Stimulated activated naive CD4-positive, alpha-beta T cell treated with Interleukin-2 at 50 U/mL for 16 hours (primary cell): ENCODE measurements at places on chromosomes 16 and 17.

DNA sequence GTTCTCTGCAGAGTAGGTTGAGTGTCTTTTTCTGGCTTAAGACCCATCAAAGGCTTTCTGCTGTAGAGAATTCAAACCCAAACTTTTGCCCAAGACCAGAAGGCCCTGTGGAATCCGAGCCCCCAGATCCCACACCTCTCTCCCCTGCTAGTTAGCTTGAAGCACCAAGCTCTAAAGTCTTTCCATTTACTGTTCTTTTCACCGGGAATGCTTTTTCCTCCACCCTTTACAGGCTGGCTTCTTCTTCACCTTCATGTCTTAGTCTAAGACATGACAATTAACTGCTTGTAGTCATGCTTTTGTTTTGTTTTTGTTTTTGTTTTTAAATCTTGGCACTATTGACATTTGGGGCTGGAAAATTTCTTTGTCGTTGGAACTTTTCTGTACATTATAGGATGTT is 15.5 kb downstream of the HSD17B2 start:
- DNase-seq = no peak

- no peak for DNase-seq
Observed at GRCh38 chr16:57613514-57613913, 14.9 kb upstream of the ADGRG1 start.

- DNase-seq = no peak
Observed at GRCh38 chr17:19752216-19753050, 4.3 kb upstream of the ALDH3A1 start.

DNA sequence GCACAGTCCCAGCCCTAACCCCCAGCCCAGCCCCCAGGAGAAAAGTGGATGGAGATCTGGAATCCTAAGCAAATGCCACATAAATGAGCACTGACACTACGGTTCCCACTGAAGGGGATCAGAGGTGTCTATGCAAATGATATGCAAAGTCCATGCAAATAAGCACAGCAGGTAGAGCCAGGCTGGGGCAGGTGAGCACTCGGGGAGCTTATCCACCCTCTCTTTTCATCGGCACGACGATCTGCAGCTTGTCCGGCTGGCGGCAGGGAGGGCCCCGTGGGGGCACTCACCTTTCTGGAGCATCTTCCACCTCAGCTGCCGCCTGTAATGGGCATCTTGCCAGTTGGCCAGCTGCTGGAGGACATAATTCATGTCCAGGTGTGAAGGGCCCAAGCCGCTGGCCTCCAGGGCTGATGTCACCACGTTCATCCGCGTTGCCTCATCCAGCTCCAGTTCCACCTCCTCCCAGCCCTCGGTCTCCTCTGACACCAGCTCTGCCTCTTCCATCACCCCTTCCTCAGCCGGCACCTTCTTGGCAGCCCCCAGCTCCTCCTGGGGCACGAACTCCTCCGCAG is 9.9 kb downstream of the HAP1 start:
- no peak for DNase-seq

GRCh38 chr16:4314532-4315185 is 1.2 kb upstream of the GLIS2 start:
- peak; percentile 16 for DNase-seq

DNA sequence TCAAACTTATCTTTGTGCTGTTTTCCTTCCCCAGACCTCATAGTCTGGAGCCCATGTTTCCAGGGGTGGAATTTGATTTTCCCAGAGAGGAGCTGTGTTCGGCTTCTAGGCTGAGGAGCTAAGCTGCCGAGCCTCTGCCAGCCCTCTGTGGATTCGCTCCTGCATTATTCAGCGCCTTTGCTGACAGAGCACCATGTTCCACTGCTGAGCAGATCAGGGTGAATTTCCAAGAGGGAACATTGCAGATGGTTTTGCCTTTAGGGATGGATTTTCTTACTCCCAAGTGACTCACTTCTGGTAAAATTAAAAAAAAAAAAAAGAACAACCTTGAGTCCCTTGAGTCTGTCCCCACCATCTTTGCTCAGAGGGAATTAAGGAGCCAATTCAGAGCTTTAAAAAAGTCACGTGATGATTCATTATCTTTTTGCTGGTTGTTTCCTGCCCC is 229.5 kb downstream of the PRKCA start:
- no peak for DNase-seq

- no peak for DNase-seq
Observed at GRCh38 chr16:12315330-12316136, 339.0 kb downstream of the SNX29 start.

DNA sequence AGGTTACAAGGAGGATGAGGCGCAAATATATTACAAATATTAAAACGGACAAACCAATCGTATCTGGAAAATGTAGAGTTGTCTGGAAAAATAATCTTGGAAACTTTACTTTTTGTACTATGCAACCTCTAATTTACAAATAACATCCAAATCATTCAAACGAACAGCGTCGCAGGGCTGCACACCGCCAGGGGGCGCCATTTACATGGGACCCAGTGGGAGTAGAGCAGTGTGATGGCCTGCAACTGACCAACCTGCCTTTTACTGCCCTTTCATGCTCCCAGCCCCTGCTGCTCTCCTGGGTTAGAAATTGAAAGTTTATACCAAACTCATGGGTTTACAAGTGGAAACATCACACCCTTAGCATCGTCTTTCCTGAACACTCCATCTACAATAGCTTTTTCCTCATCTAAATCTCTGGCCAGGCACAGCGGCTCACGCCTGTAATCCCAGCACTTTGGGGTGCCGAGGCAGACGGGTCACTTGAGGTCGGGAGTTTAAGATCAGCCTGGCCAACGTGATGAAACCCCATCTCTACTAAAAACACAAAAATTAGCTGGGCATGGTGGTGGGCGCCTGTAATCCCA is 10.0 kb downstream of the PITPNC1 start:
- peak; percentile 51 for DNase-seq

- DNase-seq = no peak
Observed at GRCh38 chr17:63109661-63110060, 143.6 kb downstream of the TANC2 start.

DNA sequence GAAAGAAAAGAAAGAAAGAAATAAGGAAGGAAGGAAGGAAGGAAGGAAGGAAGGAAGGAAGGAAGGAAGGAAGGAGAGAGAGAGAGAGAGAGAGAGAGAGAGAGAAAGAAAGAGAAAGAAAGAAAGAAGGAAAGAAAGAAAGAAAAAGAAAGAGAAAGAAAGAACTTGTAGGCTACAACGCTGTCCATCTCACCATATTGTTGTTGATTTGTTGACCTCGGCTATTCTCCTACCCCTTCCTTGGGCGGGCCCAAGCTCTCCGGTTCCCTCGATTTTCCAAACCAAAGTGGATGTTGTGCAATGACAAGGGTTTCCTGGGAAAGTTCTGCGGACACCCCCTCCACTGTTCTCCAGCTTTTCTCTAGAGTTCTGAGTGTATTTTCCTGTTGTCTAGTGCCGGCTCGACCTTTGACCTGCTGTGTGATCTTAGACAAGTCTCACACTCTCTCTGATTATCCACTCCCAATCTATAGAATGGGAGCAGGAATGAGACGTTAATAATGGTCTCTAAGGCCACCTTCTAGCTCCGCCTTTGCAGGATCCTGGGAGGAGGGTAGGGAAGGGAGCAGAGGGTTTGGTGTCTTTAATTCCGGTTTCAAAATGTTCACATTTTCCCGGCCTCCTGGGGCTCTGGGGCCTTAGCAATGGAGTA is 1.6 kb downstream of the IRX6 start:
- DNase-seq = no peak

GRCh38 chr17:58421711-58422110 is 4.4 kb upstream of the RNF43 start:
- DNase-seq = no peak

GRCh38 chr16:88208112-88208511 is 174.6 kb upstream of the ZNF469 start:
- no peak for DNase-seq

DNA sequence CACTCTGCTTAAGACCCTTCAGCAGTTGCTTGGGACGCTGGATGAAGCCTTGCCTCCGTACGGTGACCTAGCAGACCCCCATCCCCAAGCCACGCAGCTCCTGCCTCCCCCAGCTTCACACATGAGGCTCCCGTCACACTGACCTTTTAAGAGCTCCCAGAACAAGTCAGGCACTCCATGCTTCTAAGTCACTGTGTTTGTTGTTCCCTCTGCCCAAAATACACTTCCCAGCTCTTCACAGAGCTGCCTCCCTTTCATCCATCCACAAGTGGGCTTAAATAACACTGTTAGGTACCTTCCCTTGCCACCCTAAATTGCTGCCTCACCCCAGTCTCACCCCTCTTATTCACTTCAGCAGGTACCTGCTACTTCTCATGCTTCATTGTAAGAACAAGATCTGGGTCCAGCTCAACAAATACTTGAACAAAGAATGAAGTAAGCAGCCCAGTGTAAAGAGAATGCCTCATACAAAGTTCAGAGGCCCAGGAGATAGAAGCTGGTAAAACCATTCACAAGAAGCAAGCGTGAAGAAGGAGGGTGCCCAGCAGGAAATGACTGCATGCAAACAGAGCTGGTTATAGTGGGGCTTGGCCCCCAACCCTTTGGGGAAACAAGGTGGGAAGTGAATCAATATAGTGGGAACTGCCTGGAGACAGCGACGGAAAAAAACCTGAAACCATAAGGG is 5.8 kb downstream of the ZC3H7A start:
- DNase-seq = no peak

- no peak for DNase-seq
Observed at GRCh38 chr17:73478768-73479424, 165.3 kb downstream of the SDK2 start.

DNA sequence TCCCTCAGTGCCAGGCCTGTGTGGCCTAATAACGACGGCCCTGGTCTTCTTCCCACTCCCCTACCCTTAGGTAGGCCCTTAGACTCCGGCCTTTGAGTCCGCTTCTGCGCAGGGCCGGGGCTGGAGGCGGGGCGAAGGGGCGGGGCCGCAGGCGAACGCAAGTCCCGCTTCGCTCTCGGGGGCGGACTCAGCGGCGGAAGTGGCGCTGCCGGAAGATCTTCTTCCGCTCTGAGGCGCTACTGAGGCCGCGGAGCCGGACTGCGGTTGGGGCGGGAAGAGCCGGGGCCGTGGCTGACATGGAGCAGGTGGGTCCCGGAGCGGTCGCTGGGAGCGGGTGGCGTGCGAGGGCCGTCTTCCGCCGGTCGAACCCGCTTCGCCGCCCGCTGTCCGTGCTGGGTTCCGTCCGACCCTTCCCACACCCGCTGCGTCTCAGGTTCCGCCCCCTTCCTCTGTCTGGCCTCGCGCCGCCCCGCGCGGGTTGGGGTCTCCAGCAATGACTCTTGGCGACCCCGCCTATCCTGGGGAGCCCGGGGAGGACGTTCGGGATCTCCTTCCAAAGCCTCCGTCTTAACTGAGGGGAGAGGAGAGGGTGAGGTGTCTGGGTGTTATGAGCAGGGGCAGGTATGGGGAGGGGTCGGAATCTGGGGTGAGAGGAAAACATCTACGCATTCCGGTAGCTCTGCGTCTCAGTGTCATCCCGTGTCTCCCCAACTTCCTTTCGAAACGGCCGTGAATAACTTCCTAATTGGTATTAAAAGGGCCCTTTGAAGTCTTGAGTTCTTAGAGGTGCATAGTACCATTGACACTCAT is at the start of gene STARD3:
Gene STARD3, plus strand, starts transcription at position 218 of the 810 bp plus-strand sequence. CDS start 16,388 bp downstream, outside the sequence.
- peak; percentile 90 for DNase-seq

GRCh38 chr16:53091466-53092211 is 36.8 kb downstream of the CHD9 start:
- DNase-seq = no peak

DNA sequence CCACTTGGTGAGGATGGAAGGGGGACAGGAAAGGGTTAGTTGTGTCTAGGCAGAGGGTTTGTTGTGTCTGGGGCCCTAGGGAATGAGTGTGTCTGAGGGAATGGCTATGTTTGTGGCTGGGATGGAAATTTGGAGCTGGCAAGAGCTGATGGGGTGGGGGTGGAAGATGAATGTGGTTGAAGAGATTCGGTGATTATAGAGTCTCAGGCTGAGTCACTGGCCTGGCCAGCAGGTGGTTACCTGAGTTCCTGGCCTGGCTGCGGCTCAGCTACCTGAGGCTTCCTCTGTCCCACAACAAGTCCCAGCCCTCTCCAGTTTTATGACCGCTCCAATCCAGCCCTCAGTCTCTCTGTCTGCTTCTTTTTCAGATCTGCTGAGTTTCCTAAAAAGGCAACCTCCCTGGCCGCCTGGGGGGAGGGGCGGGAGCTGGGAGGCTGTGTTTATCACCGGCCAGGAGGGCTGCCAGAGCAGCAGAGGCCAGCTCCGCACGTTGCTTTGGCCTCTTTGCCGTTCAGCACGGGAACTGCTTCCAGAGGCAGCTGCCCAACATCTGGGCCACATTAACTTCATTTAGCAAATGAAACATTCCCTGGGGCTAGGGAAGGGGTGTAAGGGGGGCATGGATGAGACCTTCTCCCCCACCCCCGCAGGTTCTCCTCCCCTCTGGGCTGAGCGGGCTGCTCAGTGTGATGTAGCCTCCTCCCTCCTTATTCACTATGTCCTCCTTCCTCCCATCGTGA is 21.8 kb downstream of the ITGB3 start:
- no peak for DNase-seq

DNA sequence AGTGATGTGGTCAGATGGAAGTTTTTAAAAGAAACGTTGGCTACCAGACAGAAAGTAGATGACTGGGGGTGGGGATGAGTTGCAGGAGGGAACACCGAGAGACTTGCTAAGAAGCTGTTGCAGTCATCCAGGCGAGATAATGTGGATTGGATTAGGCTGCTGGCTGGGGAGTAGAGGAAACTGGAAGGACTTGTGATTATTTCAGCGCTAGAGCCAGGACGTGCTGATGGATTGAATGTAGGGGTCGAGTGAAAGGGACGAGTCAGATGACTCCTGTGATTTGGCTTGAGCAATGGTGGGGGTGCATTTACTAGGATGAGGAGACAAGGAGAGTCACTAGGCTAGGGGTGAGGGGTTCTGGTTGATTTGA is 88.5 kb downstream of the CLEC16A start:
- DNase-seq = no peak

GRCh38 chr17:27666831-27667560 is 36.0 kb downstream of the LGALS9 start:
- DNase-seq = no peak

DNA sequence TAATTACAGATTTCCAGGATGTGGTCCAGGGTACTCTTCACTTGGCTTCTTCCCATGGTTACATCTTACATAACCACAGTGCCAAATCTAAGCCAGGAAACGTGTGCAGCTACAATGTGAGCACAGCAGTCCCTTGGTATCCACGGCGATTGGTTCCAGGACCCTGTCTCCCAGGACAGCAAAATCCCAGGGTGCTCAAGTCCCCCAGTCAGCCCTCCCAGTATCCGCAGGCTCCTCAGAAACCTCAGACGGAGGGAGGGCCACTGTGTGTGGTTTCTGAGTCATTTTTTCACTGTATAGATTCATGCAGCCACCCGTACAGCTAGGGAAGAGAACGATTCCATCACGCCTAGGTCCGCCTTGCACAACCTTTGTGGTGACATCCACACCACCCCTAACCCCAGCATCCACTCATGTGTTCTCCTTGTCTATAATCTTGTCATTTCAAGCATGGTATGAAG is 11.1 kb upstream of the ATP2C2 start:
- DNase-seq = no peak

DNA sequence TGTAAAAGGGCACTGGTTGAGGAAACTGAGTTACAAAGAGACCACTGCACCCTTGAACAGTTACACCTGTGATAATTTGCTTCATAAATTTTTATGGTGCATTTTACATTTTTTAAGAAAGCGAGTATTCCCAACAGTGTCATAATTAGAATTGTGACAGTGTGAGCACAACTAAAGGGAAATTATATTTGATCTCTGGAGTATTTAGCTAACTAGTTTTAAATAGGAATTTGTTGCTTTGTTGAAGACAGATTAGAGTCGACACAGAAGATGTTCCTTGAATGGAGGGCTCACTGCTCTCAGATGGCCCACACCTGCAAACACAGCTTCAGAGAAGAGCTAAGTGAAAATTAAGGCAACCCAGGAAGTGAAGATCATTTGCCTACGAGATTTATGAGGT is 555.0 kb upstream of the GOT2 start:
- DNase-seq = no peak
